CD4-positive, alpha-beta T cell treated with Interleukin-17A for 1 hour (primary cell): ENCODE measurements at places on chromosomes 5 and 9.

GRCh38 chr9:34557426-34558321, 31.9 kb downstream of the CNTFR start:
- DNase-seq: no peak

- no peak for DNase-seq
These were observed 8.1 kb downstream of the MTMR12 start for GRCh38 chr5:32304622-32305021.

DNA sequence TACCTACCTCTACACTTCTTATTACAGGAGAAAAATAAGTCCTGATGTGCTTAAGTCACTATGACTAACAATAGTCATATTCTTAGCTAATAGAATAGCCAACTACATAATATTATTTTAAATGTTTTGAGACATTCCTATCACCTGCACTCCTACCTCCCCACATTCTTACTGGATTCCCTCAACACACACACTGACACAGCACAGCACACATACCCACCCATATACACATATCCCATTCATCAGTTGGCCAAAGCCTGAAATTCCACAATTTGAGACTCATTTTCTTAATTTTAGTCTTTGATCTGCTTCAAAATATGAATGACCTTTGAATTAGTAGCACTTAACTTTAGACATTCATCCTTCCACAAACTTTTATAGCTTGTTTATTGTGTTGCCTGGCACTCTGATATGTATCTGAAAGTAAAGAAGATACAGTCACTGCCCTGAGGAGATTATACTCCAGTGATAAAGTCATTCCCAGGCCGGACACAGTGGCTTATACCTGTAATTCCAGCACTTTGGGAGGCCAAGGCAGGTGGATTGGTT, 168.3 kb upstream of the RASA1 start:
- DNase-seq: no peak

- DNase-seq: no peak
These were observed 38.8 kb downstream of the PAEP start for GRCh38 chr9:135600296-135600817.

GRCh38 chr5:13508559-13508958, 435.9 kb downstream of the DNAH5 start:
- DNase-seq: no peak
